ENCODE measurements at places on chromosomes 5 and 9.

- no peak for DNase-seq
Measured at GRCh38 chr5:53099546-53099945, 10.0 kb downstream of the MOCS2 start.

- peak; percentile 1 for DNase-seq
Measured at GRCh38 chr5:88833371-88834130, 49.4 kb downstream of the MEF2C start.

GRCh38 chr5:36174119-36174518 is 22.2 kb downstream of the SKP2 start:
- DNase-seq = no peak

GRCh38 chr5:96716007-96716406 is 53.8 kb downstream of the CAST start:
- no peak for DNase-seq

DNA sequence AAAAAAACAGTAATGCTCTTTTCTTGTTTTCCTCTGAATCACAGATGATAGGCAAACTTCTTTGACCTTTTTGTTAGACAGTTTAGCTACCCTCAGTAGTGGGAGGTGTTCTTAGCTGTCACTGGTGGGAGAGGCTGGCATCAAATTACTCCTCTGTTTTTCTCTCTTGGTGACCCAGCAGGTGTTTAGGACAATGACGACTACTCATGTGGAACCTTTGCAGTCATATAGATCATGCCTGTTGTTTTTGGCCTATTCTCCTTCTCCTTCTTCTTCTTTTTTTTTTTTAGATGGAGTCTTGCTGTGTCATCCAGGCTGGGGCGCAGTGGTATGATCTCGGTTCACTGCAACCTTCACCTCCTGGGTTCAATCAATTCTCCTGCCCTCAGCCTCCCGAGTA is 15.4 kb upstream of the NPR2 start:
- DNase-seq = no peak

DNA sequence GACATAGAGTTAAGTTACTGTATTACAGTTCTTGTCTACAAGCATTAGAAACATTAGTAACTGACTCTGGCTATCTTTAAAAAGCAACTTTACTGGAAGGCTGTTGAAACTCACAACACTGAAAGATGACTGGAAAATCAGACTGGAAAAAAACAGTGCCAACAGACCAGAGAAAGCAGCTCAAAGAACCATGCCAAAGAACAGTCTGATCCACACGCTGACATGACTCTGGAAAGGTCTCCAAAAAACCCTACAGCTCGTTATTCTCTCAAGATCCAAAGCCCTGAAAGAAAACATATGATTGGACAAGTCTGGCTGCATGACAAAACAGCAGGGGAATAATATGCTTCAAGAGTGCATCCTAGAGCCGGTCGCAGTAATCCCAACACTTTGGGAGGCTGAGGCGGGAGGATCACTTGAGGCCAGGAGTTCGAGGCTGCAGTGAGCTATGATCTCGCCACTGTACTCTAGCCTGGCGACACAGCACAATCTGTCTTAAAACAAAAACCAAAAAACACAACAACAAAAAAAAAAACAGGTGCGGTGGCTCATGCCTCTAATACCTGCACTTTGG is 5.6 kb downstream of the GOLPH3 start:
- DNase-seq = no peak

- no peak for DNase-seq
Measured at GRCh38 chr9:33265211-33265865, 489 bp downstream of the CHMP5 start.

DNA sequence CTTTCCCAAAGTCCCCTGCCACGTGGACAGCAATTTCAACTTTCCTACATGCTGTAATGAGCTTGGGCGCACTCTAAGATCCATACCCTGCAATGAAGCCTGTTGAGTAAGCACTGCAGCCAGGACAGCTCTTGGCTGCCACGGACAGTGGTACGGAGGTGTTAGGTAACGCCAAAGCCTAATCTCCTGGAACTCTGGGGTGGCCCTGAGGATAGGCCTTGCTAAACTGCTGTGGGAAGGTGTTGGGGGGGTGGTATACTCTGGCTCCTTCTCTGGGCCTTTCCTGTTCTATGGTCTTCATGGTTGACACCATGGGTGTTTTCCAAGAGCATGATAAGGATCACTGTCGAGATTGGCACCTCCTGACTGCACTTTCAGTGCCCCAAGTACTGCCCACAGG is 66.4 kb upstream of the PITX1 start:
- DNase-seq = no peak

All from CD4-positive, alpha-beta T cell treated with Interleukin-6 at 100 ng/mL for 8 hours (primary cell).